NCI-H69 (cell line): ENCODE measurements at places on chromosomes 7 and 10.

DNA sequence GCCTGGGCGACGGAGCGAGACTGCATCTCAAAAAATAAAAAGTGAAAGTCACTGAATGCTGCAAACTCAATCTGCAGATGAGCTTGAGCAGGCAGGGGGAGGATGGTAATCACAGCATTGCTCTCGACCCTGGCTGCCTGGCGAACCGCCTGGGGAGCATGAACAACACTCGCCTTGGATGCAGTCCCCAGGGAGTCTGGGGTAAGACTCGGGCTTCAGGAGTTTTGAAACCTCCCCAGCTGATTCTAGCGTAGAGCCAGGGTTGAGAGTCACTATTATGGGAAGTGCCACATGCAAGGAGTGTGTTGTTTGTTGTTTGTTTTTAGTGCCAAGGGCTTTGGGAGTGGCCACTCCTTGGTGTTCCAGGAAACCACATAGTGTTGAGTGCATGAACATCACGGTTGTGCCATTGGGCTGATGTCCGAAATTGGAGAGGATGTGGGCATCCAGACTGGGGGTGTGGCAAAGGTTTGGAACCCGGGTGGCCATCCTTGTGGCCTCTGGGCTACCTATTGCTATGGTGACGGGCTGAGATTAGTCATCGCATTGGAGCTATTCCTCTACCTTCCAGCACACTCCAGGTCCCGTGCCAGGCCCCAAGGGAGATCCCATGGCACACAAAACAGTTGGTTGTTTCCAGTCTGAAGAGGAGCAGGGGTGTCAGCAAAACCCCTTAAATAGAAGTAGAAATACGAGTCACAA lies 92.6 kb downstream of the RGS10 start:
- peak; percentile 26 for DNase-seq

DNA sequence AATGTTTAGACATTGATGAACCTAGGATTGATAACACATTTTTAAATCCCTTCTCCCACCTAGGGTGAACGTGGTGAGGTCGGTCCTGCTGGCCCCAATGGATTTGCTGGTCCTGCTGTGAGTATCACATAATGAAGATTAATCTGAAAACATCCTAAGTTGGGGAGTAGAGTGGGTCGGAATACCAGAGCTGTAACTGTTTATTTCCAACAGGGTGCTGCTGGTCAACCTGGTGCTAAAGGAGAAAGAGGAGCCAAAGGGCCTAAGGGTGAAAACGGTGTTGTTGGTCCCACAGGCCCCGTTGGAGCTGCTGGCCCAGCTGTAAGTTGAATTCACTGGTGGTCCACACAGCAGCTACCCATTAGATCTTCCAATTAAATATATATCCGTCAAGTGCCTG lies 25.6 kb downstream of the COL1A2 start:
- no peak for DNase-seq

DNA sequence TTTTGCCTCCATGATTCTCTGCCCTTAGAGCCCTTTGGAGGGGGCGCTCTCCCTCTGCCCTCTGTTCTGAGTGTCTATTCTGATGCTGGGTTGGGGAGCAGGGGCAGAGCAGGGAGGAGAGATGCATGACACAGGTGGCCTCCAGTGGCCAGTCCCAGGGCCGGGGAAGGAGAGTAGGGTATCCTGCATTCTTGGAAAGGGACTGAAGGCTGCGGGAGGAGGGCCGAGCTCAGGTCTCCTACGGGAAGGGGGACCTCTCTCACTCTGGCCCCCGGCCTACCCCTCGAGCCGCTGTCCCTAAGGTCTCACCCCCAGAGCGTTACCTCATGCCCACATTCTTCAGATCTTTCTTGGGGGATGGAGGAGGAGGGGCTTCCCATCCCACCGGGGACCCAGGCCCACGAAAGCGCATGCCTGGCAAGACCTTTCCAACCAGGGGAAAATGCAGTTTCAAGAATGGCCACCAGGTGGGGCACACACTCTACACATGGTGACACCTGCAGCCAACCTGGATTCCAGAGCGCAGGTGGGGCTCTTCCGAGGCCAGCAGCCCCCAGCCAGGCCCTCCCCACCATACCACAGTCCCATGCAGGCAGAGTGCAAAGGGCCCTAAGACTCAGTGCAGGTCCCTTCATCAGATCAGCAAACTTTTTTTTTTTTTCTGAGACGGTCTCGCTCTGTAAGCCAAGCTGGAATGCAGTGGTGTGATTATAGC lies 86.4 kb downstream of the MYL10 start:
- DNase-seq = peak; percentile 67

DNA sequence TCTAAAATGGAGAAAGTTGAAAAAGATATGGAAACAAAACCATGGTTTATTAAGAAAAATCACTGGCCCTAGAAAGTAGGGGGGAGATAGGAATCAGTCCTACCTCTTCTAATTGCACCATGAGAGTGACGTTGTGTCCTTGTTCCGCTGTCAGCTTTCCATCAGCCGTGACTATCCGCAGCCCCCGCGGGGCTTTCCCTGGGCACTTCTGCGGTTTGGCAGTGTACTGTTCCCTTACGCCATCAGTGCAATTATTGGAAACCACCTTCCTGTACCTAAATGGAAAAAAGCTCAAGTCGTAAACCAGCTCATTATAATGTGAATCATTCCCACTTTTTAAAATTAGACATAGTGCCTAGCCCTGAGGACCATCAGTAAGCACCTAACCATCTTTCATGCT lies 512.2 kb downstream of the SORCS1 start:
- DNase-seq = peak; percentile 70

DNA sequence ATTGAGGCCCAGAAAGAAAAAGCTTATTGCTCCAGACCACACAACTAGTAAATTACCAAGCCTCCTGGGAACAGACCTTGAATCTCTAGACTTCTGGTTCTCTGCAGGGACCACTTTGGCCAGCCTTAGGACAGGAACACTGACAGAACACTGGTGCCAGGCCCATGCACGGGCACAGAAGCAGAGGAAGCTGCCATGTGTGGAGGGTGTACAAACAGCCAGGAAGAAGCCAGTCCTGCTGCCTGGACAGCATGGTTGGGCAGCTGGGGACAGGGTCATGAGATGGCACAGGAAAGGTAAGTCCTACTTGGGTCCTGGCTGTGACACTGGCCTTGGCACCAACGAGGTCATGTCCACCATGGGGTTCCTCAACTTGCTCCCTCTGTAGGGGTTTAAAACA lies 19.2 kb downstream of the MMRN2 start:
- DNase-seq = no peak

GRCh38 chr7:45682836-45683555 lies 108.8 kb downstream of the ADCY1 start:
- no peak for DNase-seq

- DNase-seq = no peak
Measured at GRCh38 chr7:105713488-105714465, 132.5 kb upstream of the EFCAB10 start.

- no peak for DNase-seq
Measured at GRCh38 chr7:108200326-108200725, 70.2 kb upstream of the LAMB4 start.

GRCh38 chr7:148266795-148267194 lies 323.8 kb upstream of the C7orf33 start:
- peak; percentile 39 for DNase-seq

- DNase-seq = no peak
Measured at GRCh38 chr7:67644151-67644550, 647.5 kb downstream of the TYW1 start.

DNA sequence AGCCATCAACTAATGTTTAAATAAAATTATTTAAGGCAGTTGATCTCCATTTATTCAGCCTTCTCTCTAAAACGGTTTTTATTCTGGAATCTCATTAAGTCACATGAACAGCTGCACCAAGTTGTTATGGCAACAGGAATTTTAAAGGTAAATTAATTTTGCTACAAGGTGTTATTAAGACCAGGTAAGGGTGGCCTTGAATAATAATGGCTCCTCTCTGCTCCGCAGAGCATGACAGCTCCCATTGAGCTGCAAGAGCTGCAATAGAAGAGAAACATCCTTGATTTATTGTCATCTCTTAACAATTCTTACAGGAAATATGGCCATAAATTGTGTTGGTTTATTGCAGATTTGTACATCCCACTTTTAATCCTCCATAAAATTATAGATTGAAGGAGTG lies 165.8 kb downstream of the KLF6 start:
- peak; percentile 90 for DNase-seq

DNA sequence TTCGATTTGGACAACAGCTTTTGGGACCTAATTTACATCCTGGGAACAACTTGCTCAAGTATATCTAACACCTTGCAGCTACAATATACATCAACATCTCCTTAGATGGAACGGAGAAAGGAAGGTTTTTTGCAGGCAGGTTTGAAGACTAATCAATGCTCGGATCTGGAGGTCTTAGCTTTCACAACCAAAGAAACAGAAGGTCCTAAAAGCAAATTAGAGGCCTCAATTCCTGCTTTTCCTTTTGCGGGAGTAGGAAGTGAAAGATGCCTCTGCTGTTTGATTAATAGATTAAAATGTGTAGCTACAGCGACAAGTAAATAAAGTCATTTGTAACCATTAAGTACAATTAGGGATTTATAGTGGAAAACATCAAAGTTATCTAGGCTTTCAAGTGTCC lies 3.7 kb upstream of the SP8 start:
- peak; percentile 83 for DNase-seq

DNA sequence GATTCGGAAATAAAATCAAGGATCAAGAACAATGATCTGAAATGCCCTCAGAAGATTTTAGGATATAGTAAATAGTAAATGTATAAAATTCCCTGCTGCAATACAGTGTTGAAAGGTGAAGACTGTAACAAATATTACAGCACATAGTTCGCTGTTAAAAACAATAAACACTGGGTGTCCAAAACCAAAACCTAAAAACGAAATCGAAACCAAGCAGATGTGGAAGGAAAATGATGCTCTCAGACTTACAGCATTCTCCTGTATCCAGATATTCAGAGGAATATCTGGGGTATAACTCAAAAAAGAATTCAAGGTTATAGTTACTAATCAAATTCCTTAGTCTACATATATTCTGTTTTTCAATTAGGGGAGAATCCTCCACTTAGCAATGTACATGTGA lies 708.1 kb upstream of the PCDH15 start:
- DNase-seq = no peak

DNA sequence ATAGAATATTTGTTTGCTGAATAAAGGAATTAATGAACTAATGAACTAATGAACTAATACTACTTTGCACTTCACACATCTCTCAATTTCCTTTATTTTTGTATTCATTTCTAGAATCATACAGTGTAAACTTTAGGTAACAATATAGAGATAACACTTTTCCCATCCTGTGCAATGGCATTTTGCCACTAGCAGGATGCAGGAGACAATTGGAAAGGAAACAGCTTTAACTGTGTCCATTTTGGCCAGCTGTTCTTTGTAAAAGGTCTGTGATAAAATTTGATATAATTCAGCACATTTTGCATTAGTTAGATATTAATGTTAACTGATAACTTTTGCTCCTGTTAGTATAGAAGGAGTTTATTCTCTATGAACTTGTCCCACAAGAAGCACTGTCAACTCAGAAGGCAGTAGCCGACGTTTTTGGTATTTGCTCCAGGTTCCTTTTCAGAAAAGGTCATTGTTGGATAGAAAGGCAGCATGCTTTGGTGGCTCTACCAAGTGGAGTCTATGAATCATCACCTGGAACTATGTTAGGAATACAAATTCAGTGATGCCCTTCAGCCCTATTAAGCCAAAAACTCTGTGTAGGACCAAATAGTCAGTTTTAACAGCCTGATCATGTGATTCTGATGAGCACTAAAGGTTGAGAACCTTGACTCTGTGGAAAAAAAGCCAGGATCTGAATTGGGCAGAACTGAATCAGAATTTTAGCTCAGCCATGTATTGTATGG lies 86.6 kb downstream of the NRG3 start:
- DNase-seq = no peak

- no peak for DNase-seq
Measured at GRCh38 chr10:63300801-63301200, 165.0 kb downstream of the JMJD1C start.

GRCh38 chr10:106173838-106174237 lies 990.7 kb downstream of the SORCS1 start:
- DNase-seq = no peak

GRCh38 chr10:123377883-123378282 lies 223.7 kb downstream of the BUB3 start:
- no peak for DNase-seq

DNA sequence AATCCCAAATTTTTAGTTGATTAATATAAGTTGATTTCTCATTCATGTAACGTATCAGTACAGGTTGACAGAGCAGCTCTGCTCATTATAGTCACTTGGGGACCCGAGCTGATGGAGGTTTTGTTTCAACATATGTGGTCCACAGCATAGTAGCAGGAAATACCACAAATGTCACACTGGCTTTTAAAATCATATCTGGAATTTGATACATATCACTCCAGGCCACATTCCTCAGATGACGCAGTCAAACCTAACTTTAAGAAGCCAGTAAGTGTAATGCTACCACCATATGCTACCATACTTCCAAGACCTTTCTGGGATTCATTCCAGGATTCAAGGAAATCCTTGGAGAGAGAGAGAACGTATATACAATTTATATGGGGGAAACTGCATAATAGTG lies 156.3 kb downstream of the PHF14 start:
- DNase-seq = peak; percentile 35

GRCh38 chr7:29564496-29565223 lies 1.0 kb downstream of the PRR15 start:
- DNase-seq = peak; percentile 80

- no peak for DNase-seq
Measured at GRCh38 chr7:11923376-11923930, 91.5 kb upstream of the THSD7A start.

GRCh38 chr10:16644146-16644545 lies 122.5 kb upstream of the C1QL3 start:
- no peak for DNase-seq

- DNase-seq = no peak
Measured at GRCh38 chr10:89090756-89091445, 100.3 kb downstream of the FAS start.

DNA sequence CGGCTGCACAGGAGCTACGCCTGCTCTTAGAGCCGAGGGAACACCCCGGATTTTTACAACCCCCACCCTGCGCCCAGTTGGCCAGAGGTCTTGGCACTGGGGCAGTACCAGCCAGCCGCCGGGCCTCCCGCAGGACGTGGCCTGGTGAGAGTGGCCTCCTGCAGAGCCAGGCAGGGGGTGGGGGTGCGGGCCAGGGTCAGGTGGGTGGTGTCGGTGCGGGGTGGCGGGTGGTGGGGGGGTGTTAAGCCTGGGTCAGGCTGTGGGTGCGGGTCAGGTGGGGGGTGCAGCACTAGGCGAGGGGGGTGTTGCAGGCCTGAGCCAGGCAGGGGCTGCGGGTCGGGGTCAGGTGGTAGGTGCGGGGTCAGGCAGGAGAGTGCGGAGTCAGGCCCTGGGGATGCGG lies 647 bp downstream of the ECHS1 start:
- DNase-seq = no peak

DNA sequence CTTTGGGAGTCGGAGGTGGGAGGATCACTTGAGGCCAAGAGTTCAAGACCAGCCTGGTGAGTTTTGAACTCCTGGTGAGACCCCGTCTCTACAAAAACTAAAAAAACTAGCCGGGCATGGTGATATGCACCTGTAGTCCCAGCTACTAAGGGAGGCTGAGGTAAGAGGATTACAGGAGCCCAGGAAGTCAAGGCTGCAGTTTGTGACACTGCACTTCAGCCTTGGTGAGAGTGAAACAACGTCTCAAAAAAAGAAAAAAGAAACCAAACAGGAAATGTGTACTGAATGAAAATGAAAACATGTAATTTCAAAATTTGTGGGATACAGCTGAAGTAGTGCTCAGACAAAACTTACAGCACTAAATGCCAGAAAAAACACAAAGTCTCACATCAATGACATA lies 7.6 kb downstream of the ARHGAP12 start:
- DNase-seq = no peak
